Stimulated activated CD8-positive, alpha-beta memory T cell treated with anti-CD3 and anti-CD28 coated beads, Interleukin-7, amount 100 ng/mL, for 1 hour (primary cell): ENCODE measurements at places on chromosomes 4 and X.

- DNase-seq = no peak
Observed at GRCh38 chrX:119237562-119237942, 1.5 kb downstream of the PGRMC1 start.

- DNase-seq = no peak
Observed at GRCh38 chrX:20538974-20539373, 272.3 kb upstream of the RPS6KA3 start.

GRCh38 chr4:122914292-122914904 lies 8.0 kb downstream of the NUDT6 start:
- DNase-seq = no peak

DNA sequence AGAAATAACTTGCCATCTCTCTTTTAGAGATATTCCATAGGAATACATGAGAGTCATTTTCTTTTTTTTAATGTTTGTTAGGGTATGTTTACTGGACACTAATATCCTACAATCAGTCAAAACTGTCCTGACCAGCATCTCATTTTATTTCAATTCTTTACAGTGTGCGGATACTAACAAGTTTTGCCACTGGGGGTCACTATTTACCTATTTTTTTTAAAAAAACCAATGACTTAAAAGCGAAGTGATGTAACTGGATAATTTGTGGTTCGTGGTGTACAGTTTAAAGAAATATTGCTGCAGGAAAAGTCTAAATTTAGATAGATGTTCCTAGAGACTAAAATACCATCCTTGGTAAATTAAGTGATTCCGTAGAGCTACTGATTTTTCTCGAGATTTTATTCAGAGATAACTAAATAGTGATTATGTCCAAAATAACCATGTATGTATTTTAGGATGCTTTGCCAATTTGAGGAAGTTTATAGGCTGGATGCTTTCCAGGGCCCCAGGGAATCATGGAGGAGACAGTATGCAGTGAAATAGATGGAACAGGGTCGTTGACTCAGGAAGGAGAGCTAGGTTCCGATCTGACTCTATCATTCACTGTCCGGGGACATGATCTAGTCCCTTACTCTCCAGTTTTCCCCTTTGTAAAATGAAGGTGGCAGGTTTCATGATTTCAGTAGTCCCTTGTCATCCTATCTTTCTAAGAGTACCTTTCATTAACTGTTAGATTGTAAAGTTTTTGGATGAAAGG lies 34.0 kb upstream of the GNPDA2 start:
- DNase-seq = no peak

GRCh38 chrX:101417981-101418841 lies 10.2 kb downstream of the HNRNPH2 start:
- no peak for DNase-seq

GRCh38 chr4:76758290-76758882 lies 139.6 kb downstream of the SOWAHB start:
- DNase-seq = no peak

- no peak for DNase-seq
Observed at GRCh38 chr4:151934766-151935165, 174.0 kb upstream of the GATB start.

DNA sequence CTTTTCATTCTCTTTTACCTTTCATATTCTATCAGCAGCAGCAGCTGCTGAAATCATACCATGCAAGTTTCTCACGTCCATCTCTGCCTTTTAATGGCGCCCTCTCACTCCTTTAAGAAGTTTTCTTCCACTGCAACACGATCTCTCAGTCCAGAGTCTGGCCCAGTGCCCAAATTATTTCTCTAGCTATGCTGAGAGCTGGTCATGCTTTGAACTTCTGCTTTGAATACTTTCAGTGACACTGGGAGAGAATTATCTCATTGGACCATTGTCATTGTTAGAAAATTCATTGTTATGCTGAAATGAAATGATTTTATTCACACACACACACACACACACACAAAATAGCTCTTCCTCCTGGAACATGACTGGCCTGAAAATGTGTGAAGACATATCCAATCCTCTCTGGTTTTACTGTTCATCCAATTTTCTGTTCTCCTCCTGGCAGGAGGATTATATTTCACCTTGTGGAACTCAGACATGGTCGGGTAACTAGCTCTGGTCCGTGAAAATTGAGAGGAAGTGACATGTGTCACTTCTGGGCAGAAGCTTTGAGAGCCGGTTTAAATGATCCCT lies 1.3 kb upstream of the PDHA1 start:
- DNase-seq = no peak

DNA sequence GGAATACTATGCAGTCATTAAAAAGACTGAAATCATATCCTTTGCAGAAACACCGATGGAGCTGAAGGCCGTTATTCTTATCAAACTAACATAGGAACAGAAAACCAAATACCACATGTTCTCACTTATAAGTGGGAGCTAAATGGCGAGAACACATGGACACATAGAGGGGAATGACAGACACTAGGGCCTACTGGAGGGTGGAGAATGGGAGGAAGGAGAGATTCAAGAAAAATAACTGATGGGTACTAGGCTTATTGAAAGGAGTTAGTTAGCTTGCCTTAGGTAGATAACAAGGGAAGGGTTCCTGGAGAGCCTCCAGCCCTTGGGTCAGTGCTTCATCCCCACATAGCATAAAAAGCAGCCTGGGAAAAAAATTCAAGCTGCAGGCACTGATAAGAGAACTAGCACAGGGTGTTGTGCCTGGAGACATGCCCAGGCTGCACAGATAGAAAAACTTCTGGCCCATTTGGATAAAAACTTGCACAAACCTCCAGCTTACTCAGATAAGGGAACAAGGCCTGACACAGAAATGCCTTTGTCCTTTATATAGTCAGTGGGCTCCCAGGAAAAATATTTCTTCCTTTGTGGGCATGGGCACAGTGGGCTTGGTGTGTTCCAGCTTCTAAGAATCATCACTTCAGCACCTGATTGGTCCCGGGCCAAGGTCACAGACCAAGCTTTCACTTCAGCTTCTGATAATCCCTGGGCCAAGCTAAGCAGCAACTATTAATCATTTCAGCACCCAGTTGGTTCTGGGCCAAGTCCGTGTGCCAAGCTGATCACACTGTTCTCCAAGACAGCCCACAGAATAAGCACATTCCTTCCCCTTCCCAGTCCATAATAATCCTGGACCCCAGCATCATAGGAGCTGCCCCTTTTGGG lies 23.1 kb upstream of the PWWP3B start:
- DNase-seq = no peak

DNA sequence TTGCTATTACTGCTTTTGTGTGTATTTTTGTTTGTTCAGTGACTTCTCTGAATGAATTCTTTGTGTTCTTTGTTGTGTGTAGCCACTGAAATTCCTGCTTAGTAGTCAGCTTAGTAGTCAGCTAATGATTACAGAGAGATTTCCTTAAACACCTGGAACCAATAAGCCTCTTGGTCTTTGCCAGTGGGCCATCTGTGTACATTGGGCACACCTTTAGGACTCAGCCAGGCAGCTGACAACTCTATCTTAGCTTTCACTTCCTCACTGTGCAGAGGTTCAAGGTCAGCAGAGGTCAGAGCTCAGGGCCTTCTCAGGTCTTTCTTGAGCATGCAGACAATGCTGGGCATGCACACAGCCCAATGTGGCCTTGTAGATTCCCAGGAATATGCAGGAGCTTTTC lies 59.3 kb downstream of the RWDD4 start:
- no peak for DNase-seq

DNA sequence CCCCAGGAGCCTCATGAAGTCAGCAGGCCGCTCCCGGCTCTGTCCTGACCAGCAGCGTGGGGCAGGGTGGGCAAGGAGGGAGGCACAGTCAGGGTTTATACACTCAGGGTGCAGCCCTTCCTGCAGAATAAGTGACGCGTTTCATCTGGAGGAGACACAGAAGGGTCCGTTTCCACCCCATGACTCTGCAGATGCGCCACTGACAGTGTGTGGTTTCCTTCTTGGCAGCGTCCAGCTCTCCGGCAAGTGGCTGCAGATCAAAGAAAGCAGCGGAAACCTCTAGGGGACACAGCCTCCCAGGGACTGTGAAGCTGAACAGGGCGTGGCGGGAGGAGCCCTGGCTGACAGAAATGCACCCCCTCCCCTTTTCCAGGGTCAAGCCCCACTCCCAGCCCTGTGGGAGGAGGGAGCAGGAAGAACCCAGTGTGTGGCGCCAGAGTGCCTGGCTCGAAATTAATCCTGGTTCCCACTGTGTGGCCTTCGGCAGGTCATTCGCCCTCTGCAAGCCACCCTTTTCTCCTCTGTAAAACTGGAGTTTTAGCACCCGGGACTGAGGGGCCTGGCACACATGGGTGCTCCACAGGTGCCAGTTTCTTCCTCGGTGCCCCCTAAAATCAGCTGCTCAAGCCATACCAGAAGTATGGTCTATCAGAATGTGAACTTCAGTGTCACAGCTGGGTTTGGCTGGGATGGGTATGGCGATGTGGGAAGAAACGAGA lies 17.3 kb upstream of the TBC1D14 start:
- no peak for DNase-seq

- no peak for DNase-seq
Observed at GRCh38 chr4:183384983-183385382, 59.5 kb upstream of the CDKN2AIP start.

DNA sequence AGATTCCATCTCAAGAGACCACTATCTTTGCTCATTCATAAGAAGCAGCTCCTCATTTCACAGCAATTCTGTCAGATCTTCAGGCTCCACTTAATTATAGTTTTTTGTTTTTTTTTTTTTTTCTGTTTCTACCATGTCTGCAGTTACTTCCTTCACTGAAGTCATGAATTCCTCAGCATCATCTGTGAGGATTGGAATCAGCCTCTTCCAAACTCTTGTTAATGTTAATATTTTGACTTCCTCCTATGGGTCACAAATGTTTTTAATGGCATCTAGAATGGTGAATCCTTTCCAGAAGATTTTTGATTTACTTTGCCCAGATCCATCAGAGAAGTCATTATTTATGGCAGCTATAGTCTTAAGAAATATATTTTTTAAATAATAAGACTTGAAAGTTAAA lies 53.1 kb downstream of the BMP2K start:
- no peak for DNase-seq

DNA sequence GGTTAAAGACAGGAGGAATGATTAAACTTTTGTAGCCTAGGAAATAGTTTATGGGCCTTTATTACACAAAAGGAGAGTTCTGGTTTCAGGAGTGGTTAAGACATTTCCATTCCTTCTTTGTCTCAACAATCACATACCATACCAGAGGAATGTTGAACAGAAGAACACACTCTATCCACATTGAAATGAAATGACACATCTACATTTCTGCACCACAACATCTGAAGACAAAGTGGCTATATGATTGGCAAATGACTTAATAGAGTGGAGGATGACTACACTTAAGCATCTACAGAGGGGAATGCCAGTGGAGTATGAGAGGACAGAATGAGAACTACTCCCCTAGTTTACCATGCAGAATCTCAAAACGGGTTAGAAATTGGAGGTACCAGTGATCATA lies 8.0 kb downstream of the CYP2U1 start:
- no peak for DNase-seq

GRCh38 chrX:110692866-110693265 lies 102.8 kb downstream of the CHRDL1 start:
- DNase-seq = no peak

GRCh38 chr4:3760346-3760745 lies 5.8 kb upstream of the ADRA2C start:
- DNase-seq = no peak

DNA sequence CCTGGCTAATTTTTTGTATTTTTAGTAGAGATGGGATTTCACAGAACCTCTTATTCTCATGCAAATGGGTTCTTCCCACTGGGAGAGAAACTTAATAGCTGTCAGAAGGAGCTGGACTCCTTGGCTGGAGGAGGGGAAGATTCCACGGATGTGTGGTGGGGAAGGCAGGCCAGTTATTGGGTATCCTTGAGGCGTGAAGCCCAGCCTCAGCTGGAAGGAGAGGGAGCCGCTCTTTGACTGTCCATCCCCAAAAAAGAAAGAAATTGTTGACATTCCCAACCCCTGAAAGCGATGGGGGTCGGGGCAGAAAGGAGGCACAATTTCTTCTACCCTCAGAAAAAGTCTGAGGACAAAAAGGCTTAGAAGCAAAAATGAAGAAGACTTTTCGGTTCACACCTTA lies 983.1 kb upstream of the PABPC4L start:
- no peak for DNase-seq

- DNase-seq = no peak
Observed at GRCh38 chr4:3250956-3251690, 2.2 kb downstream of the MSANTD1 start.

GRCh38 chr4:43758836-43759235 lies 689.8 kb downstream of the KCTD8 start:
- DNase-seq = no peak

GRCh38 chr4:99091216-99091575 lies 2.6 kb upstream of the ADH5 start:
- no peak for DNase-seq

GRCh38 chr4:66741081-66741480 lies 804.2 kb downstream of the CENPC start:
- DNase-seq = no peak

DNA sequence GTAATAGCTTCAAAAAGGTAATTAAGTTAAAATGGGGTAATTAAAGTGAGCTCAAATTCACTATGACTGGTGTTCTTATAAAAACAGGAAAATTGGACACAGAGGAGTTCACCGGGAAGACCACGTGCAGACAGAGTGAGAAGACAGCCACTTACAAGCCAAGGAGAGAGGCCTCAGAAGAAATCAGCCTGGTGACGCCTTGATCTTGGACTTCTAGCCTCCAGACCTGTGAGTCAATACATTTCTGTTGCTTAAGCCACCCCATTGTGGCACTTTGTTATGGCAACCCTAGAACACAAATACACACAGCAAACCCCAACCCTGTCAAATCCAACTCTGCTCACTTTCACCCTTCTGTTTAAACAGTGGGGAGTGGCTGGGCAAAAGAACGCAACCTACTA lies 4.1 kb upstream of the CD38 start:
- DNase-seq = no peak

DNA sequence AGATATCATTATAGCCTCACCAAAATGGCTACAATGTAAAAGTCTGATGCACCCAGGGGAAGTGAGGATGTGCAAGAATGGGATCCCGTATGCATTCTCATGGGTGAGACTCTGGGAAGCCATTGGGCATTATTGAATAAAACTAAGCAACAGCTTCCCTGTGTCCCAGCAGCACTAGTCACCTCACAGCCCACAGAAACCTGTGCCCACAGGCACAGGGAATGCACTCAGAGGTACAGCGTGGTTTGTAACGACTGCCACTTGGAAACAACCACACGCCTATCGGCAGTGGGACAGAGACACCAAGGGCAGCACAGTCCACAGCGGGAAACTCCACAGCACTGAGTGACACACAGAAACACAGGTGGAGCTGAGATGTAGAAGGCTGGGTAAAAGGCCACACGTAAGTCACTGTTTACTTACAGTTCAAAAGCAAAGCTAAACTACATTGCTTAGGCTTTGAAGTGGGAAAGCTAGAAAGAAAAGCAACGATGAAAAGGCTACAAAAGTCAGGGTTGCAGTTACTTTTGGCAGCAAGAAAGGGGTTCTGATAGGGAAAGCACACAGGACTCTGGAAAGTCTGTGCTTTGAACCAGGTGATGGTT lies 69.2 kb downstream of the HAUS3 start:
- DNase-seq = no peak

DNA sequence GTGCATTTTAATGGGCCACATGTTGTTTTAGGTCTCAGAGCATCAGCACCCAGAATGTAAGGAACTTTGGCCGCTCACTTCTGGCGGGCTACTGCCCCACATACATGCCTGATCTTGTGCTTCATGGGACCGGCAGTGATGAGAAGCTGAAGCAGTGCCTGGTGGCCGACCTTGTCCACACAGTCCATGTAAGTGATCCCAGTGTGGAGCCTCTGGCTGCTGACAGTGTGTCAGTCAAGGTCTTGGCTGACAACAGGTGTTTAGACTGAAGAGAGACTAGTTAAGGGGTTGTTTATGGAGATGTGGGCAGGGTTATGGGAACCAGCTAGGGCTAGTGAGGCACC lies 101.4 kb downstream of the FNIP2 start:
- no peak for DNase-seq
